ENCODE measurements at places on chromosomes 16 and 17.

- no peak for DNase-seq
Measured at GRCh38 chr16:69204172-69204571, 17.2 kb downstream of the SNTB2 start.

DNA sequence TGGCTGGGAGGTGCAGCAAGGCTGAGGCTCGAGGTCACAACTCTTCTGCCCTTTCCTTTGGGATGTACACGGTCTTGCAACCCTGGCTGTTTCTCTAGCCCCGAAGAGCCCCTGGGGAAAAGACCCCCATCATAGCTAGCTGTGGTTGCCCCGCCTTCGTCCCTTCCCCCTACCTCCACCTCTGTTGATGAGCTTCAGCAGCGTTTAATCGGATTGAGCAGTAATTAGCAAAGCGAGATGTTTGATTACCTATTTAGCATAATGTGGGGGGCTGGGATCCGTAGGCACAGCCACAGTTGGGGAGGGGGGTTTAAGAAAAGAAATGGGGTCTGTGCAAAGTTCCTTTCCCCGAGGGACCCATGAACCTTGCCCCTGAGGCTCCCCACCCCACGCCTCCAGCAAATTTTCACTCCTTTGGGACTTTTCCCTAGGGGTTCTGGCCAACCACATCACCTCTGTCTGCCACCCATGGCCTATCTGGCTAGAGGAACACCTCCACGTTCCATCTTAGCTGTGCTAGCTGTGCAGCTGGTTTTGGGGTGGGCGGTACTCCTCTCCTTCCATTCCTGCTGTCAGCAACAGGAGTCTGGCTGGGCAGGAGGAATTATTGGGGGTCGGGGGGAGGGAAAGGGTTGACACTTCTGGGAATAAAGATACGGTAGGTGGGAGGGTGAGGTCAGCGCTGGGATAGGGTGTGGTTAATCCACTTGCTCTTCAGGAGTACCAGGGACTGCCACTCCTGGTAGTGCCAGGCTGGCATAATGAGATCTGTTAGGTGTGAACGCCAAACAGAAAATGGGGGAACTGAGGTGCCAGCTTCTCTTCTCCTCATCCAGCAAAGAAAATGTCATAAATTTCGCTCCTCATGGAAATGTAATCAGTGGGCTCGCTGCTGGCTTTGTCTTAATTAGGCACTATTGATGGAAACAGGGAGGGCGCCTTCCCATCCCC is 1.3 kb upstream of the DNAH2 start:
- DNase-seq, result no peak

GRCh38 chr17:81252987-81253329 is 13.8 kb downstream of the NDUFAF8 start:
- no peak for DNase-seq

GRCh38 chr17:7237761-7238419 is 1.4 kb downstream of the PHF23 start:
- no peak for DNase-seq

GRCh38 chr16:7321661-7322060 is 11.0 kb upstream of the RBFOX1 start:
- DNase-seq, result no peak

GRCh38 chr17:66275651-66276050 is 26.8 kb upstream of the PRKCA start:
- no peak for DNase-seq
